Activated naive CD8-positive, alpha-beta T cell treated with anti-CD3 and anti-CD28 coated beads, Interleukin-2, amount 50 U/mL, for 24 hours (primary cell): ENCODE measurements at places on chromosomes 7 and 10.

DNA sequence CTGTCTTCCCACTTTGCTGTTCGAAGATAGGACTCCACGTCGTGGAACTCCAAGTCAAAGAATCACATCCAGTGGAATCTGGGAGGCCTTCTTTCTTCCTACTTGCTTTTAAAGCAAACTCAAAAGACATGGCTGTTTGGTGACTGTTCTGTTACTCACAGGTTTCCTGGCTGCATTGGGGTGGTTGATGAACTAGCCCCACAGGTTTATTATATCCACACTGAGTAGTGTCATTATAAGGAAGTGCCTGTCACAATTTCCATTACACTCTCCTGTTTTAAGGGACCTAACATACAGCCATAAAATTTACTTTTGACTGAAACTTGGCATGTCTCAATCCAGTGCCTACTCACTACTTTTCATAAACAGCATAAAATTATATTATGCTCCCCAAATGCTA, 287.3 kb upstream of the SP4 start:
- DNase-seq, result no peak

GRCh38 chr10:10886861-10887531, 130.7 kb upstream of the CELF2 start:
- no peak for DNase-seq

DNA sequence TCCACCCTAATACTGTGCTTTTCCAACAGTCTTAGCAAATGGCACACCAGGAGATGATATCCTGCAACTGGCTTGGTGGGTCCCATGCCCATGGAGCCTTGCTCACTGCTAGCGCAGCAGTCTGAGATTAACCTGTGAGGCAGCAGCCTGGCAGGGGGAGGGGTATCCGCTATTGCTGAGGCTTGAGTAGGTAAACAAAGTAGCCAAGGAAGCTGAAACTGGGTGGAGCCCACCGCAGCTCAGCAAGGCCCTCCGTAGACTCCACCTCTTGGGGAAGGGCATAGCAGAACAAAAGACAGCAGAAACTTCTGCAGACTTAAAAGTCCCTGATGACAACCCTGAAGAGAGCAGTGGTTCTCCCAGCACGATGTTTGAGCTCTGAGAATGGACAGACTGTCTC, 399.0 kb downstream of the CCSER2 start:
- DNase-seq, result no peak

GRCh38 chr7:4220011-4220410, 462.1 kb upstream of the FOXK1 start:
- no peak for DNase-seq

DNA sequence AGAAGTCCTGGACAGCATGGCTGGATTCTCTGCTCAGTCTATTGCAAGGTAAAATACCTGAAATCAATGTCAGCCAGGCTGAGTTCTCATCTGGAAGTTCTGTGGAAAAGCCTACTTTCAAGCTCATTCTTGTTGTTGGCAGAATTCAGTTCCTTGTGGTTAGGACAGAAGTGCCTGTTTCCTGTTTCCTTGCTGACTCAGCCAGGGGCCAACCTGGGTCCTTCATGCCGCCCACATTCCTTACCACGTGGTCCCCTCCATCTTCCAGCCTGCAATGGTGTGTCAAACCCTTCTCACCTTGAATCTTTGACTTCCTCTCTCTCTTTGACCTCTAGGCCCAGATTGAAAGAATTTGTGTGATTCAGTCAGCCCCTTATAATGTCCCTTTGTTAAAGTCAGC, 197.1 kb upstream of the STK17A start:
- DNase-seq, result peak; percentile 14

DNA sequence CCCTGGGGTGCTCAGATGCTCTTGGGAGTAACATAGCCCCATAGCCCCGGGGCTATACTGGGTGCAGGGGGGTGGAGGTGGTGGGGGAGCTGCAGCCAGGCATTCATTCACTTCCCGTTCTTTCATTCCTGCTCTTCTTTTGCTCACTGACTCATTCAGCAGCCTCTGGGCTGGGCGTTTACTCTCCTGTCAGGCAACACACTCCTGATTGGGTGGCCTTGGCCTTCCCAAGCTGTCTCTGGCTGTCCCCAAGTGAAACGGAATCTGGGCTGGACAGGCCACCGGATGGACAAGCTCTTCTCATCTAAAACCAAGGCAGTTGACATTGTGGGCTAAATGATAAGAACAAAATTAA, 34.6 kb downstream of the CHST3 start:
- no peak for DNase-seq

GRCh38 chr10:12638103-12638502, 288.8 kb downstream of the CAMK1D start:
- no peak for DNase-seq

GRCh38 chr10:67936416-67936815, 52.0 kb downstream of the SIRT1 start:
- DNase-seq, result no peak

DNA sequence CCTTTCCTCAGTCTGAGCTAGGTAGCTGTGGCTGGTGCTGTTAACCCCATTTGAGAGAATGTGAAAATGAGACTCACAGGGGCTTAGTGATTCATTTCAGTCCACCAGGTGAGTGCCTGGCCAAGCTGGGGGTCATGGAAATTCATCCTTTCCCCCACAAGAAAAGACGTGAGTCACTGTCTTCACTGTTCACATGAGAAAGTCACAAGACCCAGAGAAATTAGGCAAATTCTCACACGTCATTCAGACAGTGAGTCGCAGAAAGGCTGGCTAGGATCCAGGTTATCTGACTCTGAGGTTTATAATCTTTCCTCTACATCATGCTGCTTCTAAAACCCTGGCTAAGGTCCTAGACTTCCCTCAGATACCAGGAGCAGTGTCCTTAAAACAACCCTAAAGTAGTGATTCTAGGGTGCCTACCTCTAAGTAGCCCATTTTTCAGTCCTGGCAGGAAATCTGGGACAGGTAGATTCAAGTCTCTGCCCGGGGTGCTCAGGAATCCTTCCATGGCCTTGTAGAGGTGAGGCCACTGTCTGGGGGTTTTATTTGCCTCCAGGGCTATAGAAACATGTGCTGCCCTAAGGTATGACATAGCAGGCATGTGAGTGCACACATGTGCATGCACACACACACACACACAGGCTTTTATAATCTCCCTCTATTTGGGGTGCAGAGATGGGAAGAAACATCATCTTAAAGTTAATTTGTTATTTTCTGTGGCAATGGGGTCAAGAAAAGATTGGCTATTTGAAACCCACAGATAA, 427.9 kb upstream of the CELF2 start:
- peak; percentile 2 for DNase-seq

- no peak for DNase-seq
Observed at GRCh38 chr7:155032978-155033377, 30.1 kb upstream of the PAXIP1 start.

GRCh38 chr10:94111367-94111766, 117.6 kb downstream of the PLCE1 start:
- DNase-seq, result no peak

- DNase-seq, result no peak
Observed at GRCh38 chr7:28921822-28922221, 36.3 kb downstream of the TRIL start.

GRCh38 chr7:68235937-68236336, 1239.3 kb downstream of the TYW1 start:
- no peak for DNase-seq

GRCh38 chr7:113159746-113160339, 41.5 kb upstream of the SMIM30 start:
- peak; percentile 6 for DNase-seq

DNA sequence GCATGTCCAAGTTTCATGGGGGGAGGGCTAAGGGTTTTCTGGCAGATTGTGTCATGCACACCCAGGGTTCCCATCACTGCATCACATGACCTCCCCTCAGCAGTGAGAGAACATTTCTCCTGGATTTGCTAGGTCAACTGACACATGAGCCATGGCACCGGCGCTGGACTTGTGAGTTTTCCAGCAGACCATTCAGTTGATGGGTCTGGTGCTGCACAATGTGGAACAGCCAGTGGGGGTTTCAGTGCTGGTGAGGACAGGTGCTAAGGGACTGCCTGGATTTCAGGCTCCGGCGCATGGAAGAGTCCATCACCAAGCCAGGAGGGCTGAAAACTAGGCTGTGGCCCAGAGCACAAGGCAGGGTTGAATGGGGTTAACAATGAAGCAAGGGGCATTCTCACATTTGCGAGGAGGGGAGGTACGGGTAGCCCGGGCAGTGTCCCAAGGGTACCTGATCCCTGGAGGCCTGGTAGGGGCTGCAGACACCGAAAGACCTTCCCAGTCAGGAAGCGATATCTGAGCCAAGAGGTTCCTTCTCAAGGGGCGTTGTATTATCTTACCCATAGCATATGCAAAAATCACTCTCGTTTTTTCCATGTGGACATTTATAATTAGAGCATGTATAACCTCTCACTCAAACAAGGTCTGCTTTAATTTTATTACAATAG, 203.0 kb downstream of the TNS3 start:
- no peak for DNase-seq

DNA sequence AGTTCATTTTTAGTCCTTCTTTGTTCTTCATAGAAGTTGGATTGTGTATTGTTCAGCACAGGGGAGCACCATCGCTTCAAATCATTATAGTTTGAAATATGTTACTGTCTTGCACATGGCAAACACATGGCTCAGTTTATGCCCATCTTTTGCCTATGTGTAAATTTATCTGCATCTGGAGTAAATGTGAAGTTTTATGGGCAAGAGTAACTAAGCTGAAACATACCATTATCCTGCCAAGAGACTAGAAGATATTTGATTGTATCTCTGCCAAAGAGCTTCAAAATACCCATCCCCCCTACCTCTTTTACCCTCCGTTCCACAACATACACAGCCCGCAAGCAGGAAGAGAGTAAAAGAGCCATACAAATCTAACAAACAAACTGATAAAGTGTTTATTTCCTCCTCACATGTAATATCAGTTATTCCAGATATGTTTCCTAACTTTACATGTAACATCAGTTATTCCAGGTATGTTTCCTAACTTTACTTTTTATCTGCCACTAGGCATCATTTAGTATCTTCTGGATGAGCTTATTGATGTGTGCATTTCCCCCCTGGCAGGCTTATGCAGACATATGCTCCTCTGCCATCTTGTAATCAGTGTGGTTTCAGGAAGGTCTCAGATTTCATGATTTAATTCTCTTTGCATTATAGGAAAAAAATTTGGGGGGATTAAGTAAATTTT, 127.7 kb downstream of the SRI start:
- DNase-seq, result no peak

DNA sequence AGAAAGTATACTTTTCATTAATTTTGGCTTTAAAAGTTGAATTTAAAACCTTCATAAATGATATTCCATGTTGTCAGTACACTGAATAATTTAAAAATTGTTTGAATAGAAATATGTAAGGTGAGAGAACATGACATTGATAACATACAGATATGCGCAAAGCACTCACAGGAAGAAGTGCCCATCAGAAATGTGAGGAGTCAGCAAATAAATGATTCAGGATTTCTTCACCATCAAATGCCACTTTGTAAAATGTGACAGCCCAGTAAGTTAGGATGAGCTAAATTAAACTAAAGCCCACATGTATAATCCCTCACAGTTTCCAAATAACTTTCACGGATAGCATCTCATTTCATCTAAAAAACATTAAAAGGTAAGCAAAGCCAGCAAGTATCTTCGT, 417.6 kb downstream of the MAGI2 start:
- no peak for DNase-seq

GRCh38 chr10:95355301-95355700, 64.5 kb upstream of the PDLIM1 start:
- no peak for DNase-seq

DNA sequence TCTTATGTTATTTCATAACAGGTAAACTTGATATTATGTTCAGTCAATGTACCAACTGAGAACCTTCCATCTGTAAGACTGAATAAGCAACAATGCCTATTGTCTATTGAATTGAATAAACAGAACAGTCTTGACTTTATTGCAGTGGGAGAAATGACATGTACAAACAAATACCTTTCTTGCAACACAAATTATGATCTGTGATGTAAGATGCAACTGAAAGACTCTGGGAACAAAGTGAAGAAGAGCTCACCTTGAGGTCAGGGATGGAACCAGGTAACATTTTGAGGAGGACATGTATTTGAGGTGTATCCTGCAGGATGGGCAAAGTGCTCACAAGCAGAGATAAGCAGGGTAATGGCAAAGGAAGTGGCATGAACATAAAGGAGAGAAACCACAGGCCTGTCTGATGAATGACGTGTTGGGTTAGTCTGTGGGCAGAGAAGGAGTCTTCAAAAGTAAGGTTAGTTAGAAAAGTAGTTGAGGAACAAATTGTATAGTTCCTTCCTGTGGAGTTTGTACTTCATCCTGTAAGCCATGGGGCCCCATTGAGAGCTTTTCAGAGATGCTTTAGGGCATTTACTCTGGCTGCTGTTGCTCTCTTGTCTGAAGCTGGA, 9.5 kb downstream of the PNLIPRP3 start:
- DNase-seq, result no peak

DNA sequence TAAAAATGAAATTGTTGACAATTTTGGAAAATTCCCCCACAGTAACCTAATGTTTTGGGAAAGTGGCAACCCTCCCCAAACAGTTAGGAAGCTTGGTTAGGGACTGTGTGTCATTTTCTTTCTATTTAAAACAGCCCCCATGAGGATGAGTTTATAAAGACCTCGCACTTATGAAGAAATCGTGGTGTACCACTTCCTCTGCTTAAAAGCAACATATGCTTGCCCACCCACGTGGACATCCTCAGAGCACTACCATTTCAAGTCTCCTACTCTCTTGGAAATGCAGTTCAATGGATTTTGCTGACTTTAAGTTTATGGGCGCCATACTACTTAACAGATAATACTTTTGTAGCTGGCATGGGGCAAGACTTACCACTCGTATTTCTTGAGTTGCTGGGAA, 223.8 kb downstream of the DYNC1I1 start:
- no peak for DNase-seq

GRCh38 chr7:40244226-40244625, 109.4 kb downstream of the SUGCT start:
- no peak for DNase-seq

DNA sequence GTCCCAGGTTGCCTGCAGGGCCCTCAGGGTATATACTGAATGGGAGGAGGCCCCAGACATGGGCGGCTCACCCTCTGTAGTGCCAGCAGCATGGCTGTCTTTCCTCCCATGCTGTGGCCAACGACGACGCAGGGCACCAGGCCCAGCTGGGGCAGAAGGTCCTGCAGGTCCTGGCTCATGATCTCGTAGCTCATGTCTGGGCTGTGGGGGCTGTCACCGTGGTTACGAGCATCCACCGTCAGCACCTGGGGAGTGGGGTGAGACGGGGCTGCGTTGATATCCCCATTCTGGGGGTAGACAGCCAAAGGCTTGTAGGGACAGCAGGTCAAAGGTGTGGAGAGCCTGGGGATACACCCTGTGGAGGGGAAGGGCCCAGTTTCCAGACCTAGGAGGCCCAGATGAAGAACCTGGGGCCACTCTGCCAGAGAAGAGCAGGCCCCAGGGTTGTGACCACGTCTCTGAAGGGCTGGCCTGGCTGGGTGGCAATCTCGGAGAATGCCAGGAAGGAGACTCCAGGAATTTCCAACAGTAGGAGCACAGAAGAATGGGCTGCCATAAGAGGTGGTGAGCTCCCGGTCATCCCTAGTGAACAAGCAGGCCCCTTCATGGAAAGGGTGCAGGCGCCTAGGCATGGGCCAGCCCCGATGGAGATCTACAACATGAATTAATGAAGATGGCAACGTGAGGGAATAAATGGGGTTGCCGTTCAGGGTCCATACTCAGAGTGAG, 947 bp downstream of the ABHD11 start:
- DNase-seq, result no peak
